ENCODE measurements at places on chromosomes 5 and 9.

- no peak for DNase-seq
These were observed 324.4 kb downstream of the NDUFS4 start for GRCh38 chr5:53884844-53885243.

GRCh38 chr5:963310-963672, 45.3 kb upstream of the NKD2 start:
- no peak for DNase-seq

- DNase-seq = no peak
These were observed 8.7 kb upstream of the QRFP start for GRCh38 chr9:130905125-130905901.

- no peak for DNase-seq
These were observed 15.9 kb downstream of the DAP start for GRCh38 chr5:10745133-10745532.

GRCh38 chr5:72817076-72817481, 618 bp downstream of the TNPO1 start:
- peak; percentile 50 for DNase-seq

Data from frontal cortex (tissue), 4 donors.